ENCODE measurements at places on chromosomes 7 and 10.

DNA sequence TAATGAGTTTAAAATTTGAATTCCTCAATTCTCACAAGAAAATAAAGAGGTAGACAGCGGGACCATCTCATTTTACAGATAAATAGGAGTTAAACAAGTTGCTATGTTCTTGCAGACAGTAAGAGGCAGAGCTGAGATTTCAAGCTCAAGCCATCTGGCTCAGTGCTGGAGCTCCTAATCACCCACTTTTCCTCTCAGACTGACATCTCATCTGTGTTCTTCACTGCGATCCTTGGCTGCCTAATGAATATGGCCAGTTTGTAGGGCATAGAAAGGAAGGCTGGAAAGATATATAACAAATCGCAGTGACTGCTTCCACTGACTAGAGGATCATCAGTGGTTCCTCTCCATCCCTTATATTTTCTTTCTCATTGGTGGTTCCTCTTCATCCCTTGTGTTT is 151.2 kb downstream of the MPP7 start:
- no peak for DNase-seq

GRCh38 chr10:73110345-73110849 is at the start of gene NUDT13:
NUDT13 (plus strand) TSS chr10:73110455; CDS start chr10:73114366, 3,911 bp downstream.
- peak; percentile 62 for DNase-seq

- DNase-seq: no peak
Measured at GRCh38 chr7:23833405-23833804, 123.4 kb downstream of the STK31 start.

DNA sequence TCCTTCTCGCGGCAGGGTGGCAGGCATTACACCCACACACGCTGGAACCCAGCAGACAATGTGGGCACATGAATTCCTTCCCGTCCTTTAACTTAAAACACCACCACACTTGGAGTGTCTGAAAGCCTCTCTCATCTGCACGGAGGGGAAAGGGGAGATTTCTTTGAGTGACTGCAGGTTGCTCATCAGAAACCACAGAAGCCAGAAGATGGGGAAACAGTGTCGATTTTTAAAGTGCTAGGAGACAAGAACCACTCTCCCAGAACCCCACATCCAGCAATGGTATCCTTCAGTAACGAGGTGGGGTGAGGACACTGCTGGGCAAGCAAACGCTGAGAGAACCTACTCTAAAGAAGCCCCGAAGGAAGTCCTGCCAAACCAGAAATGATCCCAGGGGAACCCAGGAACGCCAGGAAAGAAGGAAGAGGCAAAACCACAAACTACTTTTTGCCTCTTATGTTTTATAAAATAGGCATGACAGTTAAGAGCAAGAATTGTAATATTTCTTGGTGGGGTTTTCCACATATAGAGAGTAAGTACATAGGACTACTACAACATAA is 254.3 kb downstream of the ELFN1 start:
- no peak for DNase-seq

- DNase-seq: no peak
Measured at GRCh38 chr10:79163666-79163975, 94.9 kb downstream of the ZMIZ1 start.

- DNase-seq: no peak
Measured at GRCh38 chr10:1047937-1048336, 982 bp downstream of the IDI1 start.

GRCh38 chr10:24462291-24462813 is 253.4 kb downstream of the KIAA1217 start:
- no peak for DNase-seq

GRCh38 chr7:28187012-28187411 is 6.4 kb upstream of the JAZF1 start:
- DNase-seq: no peak

DNA sequence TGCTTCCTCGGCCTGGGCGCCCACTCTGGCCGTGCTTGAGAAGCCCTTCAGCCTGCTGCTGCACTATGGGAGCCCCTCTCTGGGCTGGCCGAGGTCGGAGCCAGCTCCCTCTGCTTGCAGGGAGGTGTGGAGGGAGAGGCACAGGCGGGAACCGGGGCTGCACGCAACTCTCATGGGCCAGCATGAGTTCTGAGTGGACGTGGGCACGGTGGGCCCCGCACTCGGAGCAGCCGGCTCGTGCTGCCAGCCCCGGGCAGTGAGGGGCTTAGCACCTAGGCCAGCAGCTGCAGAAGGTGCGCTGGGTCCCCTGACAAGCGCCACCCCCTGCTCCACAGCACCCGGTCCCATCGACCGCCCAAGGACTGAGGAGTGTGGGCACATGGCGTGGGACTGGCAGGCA is 9.0 kb upstream of the PDK4 start:
- DNase-seq: no peak

DNA sequence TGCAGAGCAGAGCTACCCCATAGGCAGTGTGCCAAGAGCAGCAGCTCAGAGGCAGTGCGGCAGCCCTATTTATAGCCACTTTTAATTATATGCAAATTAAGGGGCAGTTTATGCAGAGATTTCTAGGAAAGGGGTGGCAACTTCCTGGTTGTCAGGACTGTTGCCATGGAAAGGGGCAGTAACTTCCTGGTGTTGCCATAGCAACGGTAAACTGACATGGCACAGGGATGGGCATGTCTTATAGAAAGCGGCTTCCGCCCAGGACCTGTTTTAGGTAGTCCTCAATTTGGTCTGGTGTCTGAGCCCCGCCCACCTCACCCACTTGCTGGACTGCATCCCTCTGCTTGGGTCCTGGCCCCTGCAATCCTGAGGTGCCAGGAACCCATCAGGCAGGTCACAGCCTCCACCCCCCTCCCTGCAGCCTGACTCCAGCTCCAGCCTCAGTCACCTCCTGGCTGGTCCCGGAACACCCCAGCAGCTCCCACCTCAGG is 115.8 kb downstream of the TMEM130 start:
- DNase-seq: peak; percentile 25

GRCh38 chr10:6033954-6034353 is 28.2 kb downstream of the IL2RA start:
- DNase-seq: no peak

DNA sequence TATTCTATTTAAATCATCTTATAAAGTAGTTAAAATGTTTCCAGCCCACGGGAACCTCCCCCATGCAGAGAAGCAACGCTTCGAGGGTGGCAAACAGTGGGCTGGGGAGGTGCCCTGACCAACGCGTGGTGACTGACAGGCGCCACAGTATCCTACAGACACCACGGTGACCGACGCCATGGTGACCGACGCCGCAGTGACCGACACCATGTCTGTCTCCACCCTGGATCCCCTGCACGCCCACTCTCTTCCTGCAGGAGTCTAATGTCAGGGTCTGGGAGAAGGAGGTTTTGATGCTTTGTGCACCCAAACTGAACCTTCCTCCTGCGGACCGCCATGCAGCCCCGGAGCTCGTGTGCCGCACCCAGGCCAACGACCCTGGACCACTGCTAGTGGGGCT is 464.4 kb downstream of the PTPRN2 start:
- no peak for DNase-seq

DNA sequence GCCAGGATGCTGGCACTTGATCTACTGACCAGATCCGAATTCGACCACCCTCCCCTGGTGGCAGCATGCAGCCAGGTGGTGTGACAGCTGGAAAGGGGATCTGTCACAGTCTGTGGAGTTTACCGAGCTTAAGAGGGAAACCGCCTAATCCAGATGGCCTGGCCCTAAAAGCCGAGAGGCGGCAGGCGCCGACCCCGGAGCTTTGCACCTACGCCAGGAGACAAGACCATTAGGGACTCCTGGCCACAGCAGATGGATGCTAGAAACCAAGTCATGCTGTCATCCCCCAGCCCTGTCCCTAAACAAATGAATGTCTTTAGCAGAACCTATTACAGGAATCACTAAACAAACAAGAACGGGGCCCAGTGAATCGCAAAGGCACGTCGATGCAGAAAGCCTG is 27.7 kb downstream of the RCC1L start:
- DNase-seq: no peak

- DNase-seq: no peak
Measured at GRCh38 chr7:114007386-114007785, 88.6 kb upstream of the PPP1R3A start.

DNA sequence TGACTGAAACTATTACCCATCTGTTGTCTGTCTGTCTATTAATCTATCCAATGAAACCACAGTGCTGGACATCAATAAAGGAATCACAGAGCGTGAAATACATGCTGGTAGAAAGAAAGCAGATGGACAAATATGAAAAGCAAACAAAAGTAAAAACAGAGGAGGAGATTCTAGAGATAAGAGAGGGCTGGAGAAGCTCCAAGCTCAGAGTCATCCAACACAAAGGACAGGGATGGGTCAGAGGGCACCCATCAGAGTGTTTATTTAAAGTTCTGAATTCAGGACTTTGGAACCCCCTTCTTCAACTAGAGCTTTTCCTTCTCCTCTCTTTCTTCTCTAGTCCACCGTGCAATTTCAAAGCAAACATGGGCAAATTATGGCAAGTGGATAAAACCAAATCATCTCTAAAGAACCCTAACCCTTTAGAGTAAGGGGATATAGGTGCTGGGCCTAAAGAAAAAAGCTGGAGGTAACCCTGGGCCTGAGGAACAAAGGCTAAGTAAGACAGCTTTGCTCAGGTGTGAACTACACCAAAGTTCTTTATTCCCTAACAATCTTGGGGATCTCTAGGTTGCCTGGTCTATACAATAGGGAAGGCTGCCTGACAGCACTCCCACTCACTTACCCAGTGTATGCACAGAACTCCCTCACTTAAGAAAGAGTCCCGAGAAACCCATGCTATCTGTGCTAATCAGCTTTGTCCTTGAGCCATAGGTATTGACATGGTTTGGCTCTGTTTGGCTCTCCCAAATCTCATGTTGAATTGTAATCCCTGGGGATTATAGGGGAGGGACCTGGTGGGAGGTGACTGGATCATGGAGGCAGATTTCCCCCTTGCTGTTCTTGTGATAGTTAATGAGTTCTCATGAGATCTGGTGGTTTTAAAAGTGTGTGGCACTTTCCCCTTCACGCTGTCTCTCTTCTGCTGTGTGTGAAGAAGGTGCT is 97.0 kb downstream of the BAMBI start:
- DNase-seq: no peak

DNA sequence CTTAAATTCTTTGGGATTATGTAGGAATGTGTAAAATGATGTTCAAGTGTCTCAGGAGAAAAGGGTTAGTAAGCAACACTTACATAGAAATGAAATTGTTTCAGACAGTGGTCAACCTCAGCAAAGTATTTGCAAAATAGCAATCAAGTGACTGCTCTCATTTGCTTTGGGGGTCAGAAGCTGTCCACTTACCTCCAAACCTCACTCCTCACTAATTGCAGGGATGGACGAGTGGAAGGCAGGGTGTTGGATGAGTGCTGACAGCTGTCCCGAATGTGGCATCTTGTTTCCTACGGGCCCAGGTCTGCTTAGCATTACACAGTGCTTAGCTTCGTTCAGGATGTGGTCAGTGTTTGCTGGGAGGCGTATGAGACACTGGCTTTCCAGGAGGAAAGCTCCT is 437.0 kb downstream of the SUGCT start:
- DNase-seq: no peak

GRCh38 chr10:132993271-132994184 is 51.2 kb upstream of the CFAP46 start:
- DNase-seq: no peak

- DNase-seq: peak; percentile 42
Measured at GRCh38 chr7:47088329-47089067, 493.4 kb downstream of the TNS3 start.

DNA sequence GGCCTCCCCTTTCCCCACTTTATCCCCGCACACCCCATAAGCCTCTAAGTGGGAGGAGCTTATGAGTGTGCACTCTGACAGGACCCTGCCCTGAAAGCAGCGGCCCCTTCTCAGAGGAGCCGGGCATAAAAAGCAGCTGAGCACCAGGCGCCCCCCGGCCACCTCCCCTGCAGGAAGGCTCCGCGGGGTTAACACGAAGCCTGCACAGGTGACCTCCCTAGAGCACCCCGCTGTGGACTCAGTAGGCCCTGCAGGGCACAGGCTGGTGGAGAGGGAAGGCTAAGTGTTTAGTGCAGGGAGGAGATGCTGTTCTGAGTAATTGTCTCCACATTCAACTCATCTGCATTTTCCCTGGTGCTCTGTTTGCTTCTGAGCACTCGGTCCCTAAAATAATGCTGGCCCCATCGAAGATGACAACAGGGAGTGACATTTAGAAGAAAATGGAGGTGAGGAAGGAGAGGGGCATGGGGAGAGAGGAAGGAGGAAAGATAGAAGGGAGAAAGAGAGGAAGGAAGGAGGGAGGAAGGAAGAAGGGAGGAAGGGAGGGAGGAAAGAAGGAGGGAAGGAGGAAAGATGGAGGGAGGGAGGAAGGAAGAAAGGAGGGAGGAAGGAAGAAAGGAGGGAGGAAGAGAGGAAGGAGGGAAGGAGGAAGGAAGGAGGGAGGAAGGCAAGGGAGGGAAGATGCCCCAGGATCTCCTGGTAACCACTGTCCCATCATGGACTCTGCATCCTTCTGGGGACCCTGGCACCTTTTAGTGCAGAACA is 25.4 kb upstream of the CNPY1 start:
- DNase-seq: no peak

GRCh38 chr7:116166156-116166555 is 44.2 kb upstream of the TES start:
- DNase-seq: no peak

- no peak for DNase-seq
Measured at GRCh38 chr10:131694781-131695495, 205.9 kb upstream of the PPP2R2D start.

- DNase-seq: no peak
Measured at GRCh38 chr7:29878081-29878688, 71.9 kb downstream of the WIPF3 start.

DNA sequence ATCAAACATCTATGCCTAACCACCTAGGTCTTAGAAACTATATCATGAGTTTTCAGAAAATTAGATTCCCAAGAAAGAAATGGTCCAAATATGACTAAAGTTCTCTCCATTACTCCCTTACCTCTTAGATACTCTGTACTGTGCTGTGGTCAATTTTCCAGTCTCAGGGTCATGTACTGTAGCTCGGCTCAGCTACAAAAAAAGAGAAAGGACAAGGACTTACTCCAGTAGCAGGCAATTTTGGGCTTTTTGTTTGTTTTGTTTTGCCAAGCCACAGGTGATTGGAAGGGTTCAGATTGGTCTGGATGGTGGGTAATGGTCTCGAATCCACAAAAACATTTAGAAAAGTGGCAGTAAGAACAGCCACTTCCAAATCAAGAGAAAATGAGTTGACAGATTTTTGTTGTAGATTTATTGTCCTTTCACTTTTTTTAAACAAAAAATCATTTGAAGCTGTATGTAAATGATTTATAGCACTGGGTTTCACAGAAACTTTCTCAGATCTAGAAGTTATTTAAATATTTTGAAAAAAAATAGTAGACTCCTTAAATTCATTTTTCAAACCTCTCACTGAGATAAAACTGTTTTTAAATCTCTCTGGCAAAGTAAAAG is 52.8 kb downstream of the P4HA1 start:
- no peak for DNase-seq

Measured in hippocampal formation (tissue), 2 donors.